ENCODE measurements at places on chromosomes 6 and 20. TPM values are rescaled to one million over a fixed set of nuclear protein-coding genes. Genes with fewer than 3 reads are reported as not detected.

FAM162B gene
- 0.44 TPM for total RNA-seq

LST1 gene
- 0.20 TPM for total RNA-seq

SCGN gene
- not detected for total RNA-seq

LZTS3 gene
- total RNA-seq, result 4.8 TPM

JPH2 gene
- total RNA-seq, result 1.1 TPM

PSORS1C2 gene
- not detected for total RNA-seq

LY6G6C gene
- not detected for total RNA-seq

RAET1E gene
- total RNA-seq, result 0.80 TPM

OR2J3 gene
- total RNA-seq, result not detected

GUCA1A gene
- total RNA-seq, result not detected

RSPH9 gene
- 0.13 TPM for total RNA-seq

SOX18 gene
- 25.2 TPM for total RNA-seq

UBE2C gene
- 108 TPM for total RNA-seq

DDX39B gene
- total RNA-seq, result 338 TPM

MOG gene
- total RNA-seq, result not detected

PPP1R14C gene
- total RNA-seq, result not detected

RANBP9 gene
- 19.4 TPM for total RNA-seq

LCA5 gene
- 4.6 TPM for total RNA-seq

MDC1 gene
- total RNA-seq, result 12.5 TPM

SNX3 gene
- 203 TPM for total RNA-seq
